ENCODE measurements at places on chromosomes 3 and 15. TPM values are rescaled to one million over a fixed set of nuclear protein-coding genes. Genes with fewer than 3 reads are reported as not detected.

DNA sequence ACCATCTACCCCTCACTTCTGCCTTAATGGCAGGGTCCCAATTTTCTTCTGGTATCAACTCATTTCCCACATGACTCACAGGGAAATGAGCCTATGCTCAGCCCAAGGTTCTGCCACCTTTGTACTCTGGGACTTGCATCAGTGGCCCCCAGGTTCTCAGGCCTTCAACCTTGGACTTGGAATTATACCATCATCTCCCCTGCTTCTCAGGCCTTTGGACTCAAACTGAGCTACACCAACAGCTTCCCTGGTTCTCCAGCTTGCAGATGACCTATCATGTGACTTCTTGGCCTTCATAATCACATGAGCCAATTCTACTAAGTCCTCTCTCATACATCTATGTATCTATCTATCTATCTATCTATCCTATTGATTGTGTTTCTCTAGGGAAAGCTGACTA is 149.5 kb downstream of the PLCH1 start:
- H3K36me3 ChIP-seq: no peaks in the 10 kb centered on the region
- no peaks in the 10 kb centered on the region for H3K4me1 ChIP-seq
- H3K27me3 ChIP-seq: no peaks in the 10 kb centered on the region
- no peak overlapping the region for H3K4me3 ChIP-seq
- DNase-seq: no peak
- no peak overlapping the region for H3K27ac ChIP-seq

Gene ABHD17C
- polyA plus RNA-seq: 8.3 TPM

DNA sequence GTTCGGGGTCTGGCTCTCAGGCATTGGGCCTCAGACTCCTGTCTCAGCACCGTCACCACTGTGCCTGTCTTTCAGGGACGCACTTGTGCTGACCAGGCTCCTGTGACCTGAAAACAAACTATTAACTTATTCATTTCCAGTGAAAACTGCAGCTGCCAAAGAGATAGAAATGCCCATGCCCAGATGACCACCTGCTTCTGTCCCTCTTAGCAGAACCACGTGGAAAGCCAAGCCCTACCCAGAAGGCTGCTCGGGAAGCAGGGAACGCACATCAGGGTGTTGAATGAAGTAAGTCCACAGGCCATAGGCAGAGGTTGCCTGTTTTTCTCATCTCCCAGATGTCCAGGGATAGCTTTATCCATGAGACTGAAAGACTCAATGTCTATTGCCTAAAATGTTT is 219.3 kb downstream of the EBLN2 start:
- no peaks in the 10 kb centered on the region for H3K27me3 ChIP-seq
- H3K27ac ChIP-seq: no peak overlapping the region
- no peak overlapping the region for H3K4me3 ChIP-seq
- H3K36me3 ChIP-seq: no peaks in the 10 kb centered on the region

Gene HDAC11
- 18.4 TPM for polyA plus RNA-seq

- DNase-seq: no peak
- no peak overlapping the region for H3K27ac ChIP-seq
- H3K4me1 ChIP-seq: no peaks in the 10 kb centered on the region
- peaks cover 2% of the 10 kb centered on the region for H3K27me3 ChIP-seq
- H3K4me3 ChIP-seq: no peak overlapping the region
Measured at GRCh38 chr3:72708441-72708840, 139.8 kb downstream of the SHQ1 start.

Gene STRIT1
- 84.0 TPM for polyA plus RNA-seq

DNA sequence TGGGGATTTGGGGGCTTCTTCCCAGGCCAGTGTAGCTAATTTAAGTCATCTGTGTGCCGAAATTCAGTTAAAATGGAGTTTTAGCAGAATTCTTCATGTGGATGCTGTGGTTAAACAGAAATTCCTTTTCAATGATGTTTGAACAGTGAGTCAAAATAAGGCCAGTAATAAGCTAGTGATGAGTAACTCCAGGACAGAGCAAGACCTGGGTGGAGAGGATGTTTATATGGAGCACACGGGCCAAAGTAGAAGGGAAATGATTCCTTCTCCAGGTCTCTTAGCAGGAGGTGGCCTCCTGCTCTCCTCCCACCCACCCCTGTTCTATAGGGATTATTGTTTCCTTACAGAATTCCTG is 31.9 kb upstream of the UACA start:
- peak overlapping the region; percentile 29 for H3K27ac ChIP-seq
- peaks cover 22% of the 10 kb centered on the region for H3K4me1 ChIP-seq
- peak; percentile 54 for DNase-seq
- no peaks in the 10 kb centered on the region for H3K36me3 ChIP-seq

Gene PLS1
- 0.62 TPM for polyA plus RNA-seq

DNA sequence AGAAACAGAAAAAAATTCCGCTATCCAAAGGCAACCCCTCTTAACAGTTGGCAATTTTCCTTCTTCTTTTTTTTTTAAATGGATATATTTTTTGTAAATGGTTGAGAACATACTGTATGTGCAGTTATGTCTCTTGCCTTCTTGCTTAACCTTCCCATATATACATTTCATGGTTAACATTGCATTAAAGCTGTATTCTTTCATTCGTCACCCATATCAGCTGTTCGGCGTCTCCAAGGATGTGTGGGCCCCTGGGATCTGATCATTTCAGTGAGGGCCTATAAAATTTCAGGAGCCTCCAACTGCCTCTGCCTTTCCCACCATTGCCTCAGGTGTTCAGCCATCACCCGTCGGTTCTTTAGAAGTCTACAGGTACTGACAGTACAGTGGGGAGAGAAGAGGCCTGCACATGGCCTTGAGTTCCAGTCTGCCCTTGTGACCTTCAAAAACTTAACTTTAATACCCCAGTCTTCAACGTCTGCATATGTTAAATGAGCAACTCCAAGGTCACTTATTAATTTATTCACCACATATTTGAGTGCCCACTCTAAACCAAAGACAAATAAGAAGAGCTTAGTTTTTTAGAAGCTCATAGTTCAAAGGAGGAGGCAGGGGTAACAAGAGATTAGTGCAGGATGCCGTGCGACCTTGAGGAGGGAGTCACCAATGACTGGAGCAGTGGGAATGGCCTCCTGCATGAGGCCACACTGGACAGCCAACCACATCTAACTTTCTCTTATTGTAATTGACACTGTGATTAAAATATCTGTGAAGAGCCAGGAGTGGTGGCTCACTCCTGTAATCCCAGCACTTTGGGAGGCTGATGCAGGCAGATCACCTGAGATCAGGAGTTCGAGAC is 6.9 kb downstream of the ST6GAL1 start:
- no peaks in the 10 kb centered on the region for H3K27me3 ChIP-seq
- DNase-seq: no peak
- H3K36me3 ChIP-seq: peaks cover 2% of the 10 kb centered on the region
- H3K27ac ChIP-seq: no peak overlapping the region
- H3K4me1 ChIP-seq: peaks cover 16% of the 10 kb centered on the region

DNA sequence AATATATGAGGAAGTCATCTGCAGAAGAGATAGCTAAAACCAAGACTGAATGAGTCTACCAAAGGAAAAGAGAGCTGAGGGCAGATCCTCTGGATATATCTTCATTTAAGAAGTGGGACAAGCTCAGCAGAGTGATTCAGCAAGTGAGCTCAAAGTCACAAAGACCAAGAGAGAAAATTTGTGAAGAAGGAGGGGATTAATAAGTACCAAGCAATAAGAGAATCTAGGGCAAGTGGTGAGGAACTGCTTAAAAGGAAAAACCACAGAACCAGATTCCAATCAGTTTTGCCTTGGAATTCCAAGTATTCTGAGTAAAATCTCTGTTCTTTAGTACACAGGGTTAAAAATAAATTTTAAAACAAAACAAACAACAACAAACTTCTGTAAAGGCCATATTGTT is 3.6 kb downstream of the EHHADH start:
- no peak overlapping the region for H3K4me3 ChIP-seq
- no peak overlapping the region for H3K27ac ChIP-seq
- H3K27me3 ChIP-seq: peaks cover 2% of the 10 kb centered on the region
- H3K36me3 ChIP-seq: no peaks in the 10 kb centered on the region
- H3K4me1 ChIP-seq: no peaks in the 10 kb centered on the region
- DNase-seq: no peak

DNA sequence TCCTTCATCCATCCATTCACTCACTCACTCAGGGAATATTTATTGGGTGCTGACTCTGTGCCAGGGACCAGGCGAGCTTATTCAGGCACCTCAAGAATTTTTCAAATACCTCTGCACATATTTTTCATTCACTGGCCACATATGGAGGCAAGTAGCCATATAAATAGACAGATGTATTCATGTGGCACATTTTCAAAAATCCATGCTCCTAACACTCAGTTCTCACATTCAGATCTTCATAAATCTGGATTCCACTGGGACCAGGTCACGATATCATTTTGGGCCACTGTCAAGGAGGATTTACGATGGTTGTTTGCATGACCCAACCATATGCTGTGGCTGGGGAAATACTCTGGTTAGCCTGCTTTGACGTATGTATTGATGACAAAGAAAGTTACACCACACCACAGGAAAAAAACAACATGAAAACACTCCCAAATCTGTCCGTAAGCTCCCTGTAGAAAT is 241.8 kb upstream of the LRTM1 start:
- DNase-seq: peak; percentile 66
- H3K4me1 ChIP-seq: peaks cover 6% of the 10 kb centered on the region
- no peak overlapping the region for H3K4me3 ChIP-seq
- no peaks in the 10 kb centered on the region for H3K27me3 ChIP-seq
- H3K36me3 ChIP-seq: no peaks in the 10 kb centered on the region

- no peak overlapping the region for H3K27ac ChIP-seq
- no peak overlapping the region for H3K4me3 ChIP-seq
- DNase-seq: no peak
- no peaks in the 10 kb centered on the region for H3K4me1 ChIP-seq
Measured at GRCh38 chr15:50890751-50891150, 17.7 kb upstream of the AP4E1 start.

Gene CA12
- polyA plus RNA-seq: 1.9 TPM

Gene OCA2
- polyA plus RNA-seq: 1.9 TPM

Gene PTH1R
- 9.4 TPM for polyA plus RNA-seq

DNA sequence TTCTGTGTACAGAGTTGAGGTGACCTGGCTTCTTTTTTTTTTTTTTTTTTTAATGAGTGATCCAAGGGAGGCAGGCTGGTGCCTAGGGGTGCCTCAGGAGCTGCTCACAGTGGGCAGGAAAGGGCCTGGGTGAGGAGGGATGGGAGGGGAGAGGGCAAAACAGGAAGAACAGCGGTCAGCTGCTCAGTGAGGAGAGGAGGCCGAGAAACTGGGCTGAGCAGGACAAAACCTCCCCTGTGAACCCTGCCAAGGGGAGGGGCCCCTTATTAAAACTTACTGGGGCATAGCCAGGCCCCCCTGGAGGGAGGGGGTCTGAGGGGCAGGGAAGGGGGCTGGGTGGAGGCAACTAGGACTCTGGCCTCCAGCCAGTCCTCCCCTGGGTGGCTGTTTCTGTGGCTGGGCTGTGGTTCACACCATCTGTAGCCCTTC is 3.5 kb downstream of the PLEKHO2 start:
- peak overlapping the region; percentile 67 for H3K27ac ChIP-seq
- H3K4me3 ChIP-seq: peak overlapping the region; percentile 6
- peaks cover 53% of the 10 kb centered on the region for H3K4me1 ChIP-seq
- H3K36me3 ChIP-seq: peaks cover 27% of the 10 kb centered on the region

DNA sequence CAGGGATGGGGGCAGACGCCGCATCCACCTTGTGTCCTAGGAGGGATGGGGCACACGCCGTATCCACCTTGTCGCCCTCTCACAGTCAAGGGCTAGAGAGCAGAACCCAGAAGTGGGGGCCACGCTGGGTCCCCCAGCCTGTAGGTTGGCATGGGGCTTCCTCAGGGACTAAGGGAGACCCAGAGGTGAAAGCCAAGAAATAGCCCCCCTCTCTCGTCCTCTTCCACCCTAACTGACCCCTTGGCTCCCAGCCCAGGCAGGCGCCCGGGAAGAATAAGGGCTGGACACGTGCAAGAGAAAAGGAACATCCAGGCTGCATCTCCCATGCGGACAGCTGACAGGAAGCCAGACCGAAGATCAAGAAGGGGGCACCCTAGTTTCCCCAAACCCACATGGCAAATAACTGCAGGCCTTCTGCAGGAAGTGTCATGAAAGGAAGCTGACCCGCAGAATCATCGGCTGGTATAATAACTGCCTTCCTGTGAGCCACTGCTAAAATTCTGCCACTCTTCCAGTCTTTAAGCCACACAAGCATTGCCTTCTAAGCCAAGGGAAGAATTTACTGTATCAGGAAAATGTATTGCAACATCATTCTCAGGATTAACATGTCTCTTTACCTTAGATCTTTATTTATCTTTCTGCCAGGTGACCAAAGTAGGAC is 38.5 kb upstream of the TFRC start:
- H3K4me3 ChIP-seq: no peak overlapping the region
- H3K27me3 ChIP-seq: no peaks in the 10 kb centered on the region
- no peaks in the 10 kb centered on the region for H3K36me3 ChIP-seq
- no peak overlapping the region for H3K27ac ChIP-seq

Gene GOLGA8S
- 0.44 TPM for polyA plus RNA-seq

DNA sequence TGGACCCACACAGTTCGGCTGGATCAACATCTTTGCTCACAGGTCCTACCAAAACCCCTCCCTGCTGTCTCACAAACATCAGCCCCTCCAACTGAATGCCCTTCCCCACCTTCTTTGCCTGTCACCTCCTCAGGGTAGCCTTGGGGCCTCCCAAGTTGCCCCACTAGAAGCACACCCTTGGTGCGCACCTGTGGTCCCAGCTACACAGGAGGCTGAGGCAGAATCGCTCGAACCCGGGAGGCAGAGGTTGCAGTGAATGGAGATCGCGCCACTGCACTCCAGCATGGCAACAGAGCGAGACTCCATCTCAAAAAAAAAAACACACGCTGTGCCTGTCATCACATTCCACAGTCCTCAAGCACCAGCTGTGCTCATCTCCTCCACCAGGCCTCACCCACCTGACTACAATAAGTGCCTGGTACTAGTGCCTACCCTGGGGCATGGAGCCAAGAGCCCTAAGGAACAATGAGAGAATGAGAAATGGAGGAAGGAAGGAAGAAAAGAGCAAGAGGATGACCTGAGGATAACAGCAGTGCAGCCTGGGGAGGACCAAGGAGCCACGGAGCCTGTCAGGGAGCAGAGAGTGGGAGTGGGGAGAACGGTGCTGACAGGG is 26.0 kb downstream of the RPN1 start:
- H3K4me3 ChIP-seq: no peak overlapping the region
- no peaks in the 10 kb centered on the region for H3K4me1 ChIP-seq
- H3K36me3 ChIP-seq: peaks cover 71% of the 10 kb centered on the region
- H3K27me3 ChIP-seq: no peaks in the 10 kb centered on the region
- DNase-seq: no peak
- no peak overlapping the region for H3K27ac ChIP-seq

Gene ASB14
- polyA plus RNA-seq: 0.91 TPM

- DNase-seq: peak; percentile 30
- no peak overlapping the region for H3K27ac ChIP-seq
- H3K4me3 ChIP-seq: no peak overlapping the region
- no peaks in the 10 kb centered on the region for H3K36me3 ChIP-seq
Measured at GRCh38 chr15:69071260-69071659, 56.8 kb downstream of the NOX5 start.

DNA sequence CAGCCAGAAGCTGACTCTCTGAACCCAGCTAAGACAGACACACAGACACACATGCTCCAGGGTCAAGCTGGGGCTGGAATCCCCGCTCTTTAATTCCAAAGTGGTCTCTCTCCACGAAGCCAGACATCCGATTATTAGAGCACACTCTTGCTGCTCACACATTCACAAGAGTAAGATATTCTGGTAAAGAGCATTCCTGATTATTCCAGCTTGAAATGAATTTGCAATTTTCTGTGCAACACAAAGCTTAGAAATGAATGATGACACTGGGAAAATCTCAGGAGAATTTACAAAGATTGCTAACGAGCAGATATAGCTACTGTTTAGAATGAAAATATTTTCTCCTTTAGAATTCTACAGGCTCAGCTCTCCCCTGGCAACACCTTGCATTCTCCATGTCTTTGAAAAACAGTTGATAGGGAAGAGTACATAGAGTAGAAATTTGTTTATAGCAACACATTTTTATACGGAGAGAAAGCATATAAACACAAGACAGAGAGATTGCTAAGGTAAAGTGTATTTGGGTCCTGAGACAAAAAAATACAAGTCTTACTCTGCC is 80.6 kb upstream of the EIF1B start:
- H3K4me3 ChIP-seq: no peak overlapping the region
- no peaks in the 10 kb centered on the region for H3K27me3 ChIP-seq
- no peak overlapping the region for H3K27ac ChIP-seq
- H3K36me3 ChIP-seq: no peaks in the 10 kb centered on the region
